ENCODE measurements at places on chromosomes 1 and 21.

- no peak for DNase-seq
Observed at GRCh38 chr1:87392248-87393192, 63.8 kb downstream of the LMO4 start.

- DNase-seq, result no peak
Observed at GRCh38 chr1:33364565-33364918, 43.6 kb upstream of the A3GALT2 start.

DNA sequence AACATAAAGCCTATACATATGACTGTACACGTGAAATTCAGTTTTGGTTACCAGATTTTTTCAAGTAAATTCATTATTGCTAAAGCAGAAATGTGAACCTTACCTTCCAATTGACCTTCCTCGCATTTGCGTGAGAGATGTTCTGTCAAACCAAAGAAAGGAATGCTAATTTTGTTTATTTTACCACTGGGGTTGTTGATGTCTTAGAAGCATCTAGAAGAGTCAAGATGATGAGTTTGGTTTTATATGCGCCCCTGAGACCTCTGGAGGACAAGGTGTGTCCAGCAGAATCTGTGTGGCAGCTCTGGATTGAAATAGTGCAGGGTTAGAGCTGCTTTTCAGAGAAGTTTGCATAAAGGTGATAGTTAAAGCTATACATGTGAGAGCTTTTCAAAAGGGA, 48.4 kb downstream of the ZBTB40 start:
- no peak for DNase-seq

DNA sequence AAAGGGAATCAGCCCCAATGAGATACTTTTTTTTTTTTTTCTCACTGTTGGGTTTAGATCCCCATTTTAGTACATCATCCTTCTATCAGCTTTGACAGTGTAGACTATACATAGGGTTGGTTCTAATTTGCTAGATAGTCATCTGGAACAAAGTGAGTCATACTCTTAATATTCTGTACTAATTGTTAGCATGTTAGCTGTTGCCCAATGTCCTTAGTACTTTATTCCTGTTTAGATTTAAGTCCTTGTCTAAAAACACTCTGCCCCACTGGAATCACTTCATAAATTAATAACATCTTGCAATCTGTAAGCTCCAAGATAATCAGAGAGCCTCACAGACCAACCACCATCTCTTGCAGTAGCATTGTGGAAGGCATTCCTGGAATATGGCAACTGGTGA, 209.8 kb upstream of the KIAA0040 start:
- DNase-seq, result no peak

- DNase-seq, result no peak
Observed at GRCh38 chr1:86247597-86248279, 91.2 kb upstream of the COL24A1 start.

- DNase-seq, result no peak
Observed at GRCh38 chr1:221644145-221644448, 97.8 kb downstream of the DUSP10 start.

GRCh38 chr1:43402089-43402865, 12.6 kb downstream of the SZT2 start:
- no peak for DNase-seq

DNA sequence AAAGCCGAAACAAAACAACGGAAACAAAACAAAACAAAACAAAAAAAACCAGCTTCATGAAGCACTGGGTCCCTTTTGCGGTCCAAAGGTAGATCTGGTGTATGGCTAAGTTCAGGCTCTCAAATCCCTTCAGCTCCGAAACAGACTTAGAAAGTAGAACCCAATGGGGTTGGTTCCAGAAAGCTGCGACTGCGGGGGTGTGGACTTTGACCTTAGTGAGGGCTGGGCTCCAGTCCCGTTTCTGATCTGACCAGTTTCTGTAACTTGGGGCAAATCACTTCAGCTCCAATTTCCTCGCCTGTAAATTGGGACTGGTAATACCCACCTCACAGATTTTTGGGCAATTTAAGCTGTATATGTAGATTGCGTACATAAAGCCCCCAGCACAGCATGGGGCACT, 105.2 kb downstream of the ZSCAN20 start:
- no peak for DNase-seq

- no peak for DNase-seq
Observed at GRCh38 chr1:23424293-23425192, at the start of gene TCEA3. Gene TCEA3, minus strand, starts transcription at chr1:23424748. Its CDS starts 115 bp downstream, at chr1:23424633.

DNA sequence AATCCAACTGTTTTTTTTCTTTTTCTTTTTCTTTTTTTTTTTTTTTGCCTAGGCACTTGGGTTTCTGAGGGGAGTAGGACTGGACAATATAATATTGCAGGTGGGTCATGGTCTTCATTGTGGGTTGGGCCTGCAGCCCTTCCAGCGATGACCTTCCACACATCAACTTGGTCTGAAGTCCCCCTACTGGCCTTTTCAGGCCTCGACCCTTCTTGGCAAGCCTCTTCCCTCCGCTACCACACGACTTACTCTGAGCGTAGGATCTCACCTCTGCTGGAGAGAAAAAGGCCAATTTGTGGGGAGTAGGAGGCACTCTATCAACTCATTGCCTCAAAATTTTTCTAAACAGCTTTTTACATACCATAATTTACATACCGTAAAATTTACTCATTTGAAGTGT, 51.1 kb upstream of the GRIK3 start:
- DNase-seq, result no peak

GRCh38 chr1:179153217-179153616, 71.3 kb downstream of the TOR3A start:
- DNase-seq, result no peak

DNA sequence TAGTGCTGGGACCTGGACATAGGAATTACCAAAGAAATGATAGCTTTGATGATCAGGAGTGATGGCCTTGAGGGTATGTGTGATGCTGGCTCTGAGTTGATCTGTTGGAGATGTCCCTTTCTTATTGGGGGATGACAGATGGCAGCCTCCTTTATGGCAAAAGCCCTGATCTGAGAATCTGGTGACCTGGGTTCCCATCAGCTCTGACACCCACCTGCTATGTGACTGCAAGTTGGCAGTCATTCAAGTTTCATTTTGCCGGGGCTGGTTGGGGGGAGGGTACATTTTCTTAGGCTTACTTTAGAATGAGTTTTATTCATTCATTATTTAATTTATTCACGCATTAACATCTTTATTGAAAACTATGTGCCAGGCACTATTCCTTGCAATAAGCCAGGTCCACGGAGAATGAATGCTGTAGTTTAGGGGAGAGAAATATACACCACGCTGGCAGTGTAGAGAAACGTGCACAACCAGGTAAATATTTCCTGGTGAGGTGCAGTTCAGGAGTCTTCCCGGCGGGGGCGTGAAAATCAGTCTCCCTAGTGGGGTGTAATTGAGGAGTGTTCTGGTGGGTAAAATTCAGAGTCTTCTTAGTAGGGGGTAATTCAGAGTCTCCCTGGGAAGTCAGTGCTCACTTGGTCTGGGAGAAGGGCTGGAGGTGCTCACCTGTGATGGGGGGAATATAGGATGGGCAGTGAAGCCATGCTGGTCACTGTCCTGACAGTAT, 401.3 kb downstream of the CAMTA1 start:
- no peak for DNase-seq

DNA sequence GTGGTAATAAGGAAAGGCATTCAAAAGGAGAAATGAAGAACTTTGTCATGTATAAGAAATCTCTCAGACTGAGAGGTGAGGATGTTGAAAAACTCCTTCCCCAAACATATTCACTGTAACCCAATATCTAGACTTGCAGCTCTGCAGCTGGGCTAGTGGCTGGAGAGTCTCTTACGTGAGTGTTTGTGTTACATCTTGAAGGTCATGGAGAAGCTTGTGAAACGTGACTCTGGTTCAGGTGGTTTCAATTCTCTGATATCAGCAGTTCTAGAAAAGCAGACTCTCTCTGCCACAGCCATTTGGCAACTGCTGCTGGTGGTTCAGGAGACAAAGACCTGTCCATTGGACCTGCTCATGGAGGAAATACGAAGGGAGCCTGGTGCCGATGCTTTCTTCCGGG, 55.0 kb upstream of the EPHA8 start:
- DNase-seq, result no peak
